IMR-90 (cell line): ENCODE measurements at places on chromosomes 4 and X. TPM values are rescaled to one million over a fixed set of nuclear protein-coding genes. Genes with fewer than 3 reads are reported as not detected.

The ADH6 gene
- total RNA-seq = not detected in 2 replicates

The TCEAL6 gene
- total RNA-seq = not detected in 2 replicates

The FAM236B gene
- not detected in 2 replicates for total RNA-seq

- H3K27ac ChIP-seq = no peak overlapping the region
- peaks cover 13% of the 10 kb centered on the region for H3K4me1 ChIP-seq
- H3K27me3 ChIP-seq = no peaks in the 10 kb centered on the region
- H3K4me3 ChIP-seq = no peak overlapping the region
- DNase-seq = peak; percentile 77
- no peaks in the 10 kb centered on the region for H3K36me3 ChIP-seq
Observed at GRCh38 chr4:38815885-38816782, 11.5 kb upstream of the TLR1 start.

GRCh38 chrX:68640661-68641060 is 6.8 kb upstream of the STARD8 start:
- H3K27me3 ChIP-seq = peaks cover 14% of the 10 kb centered on the region
- DNase-seq = no peak
- H3K4me3 ChIP-seq = no peak overlapping the region
- H3K27ac ChIP-seq = no peak overlapping the region
